Activated B cell treated with CpG ODN at 0.5 μM for 24 hours (primary cell): ENCODE measurements at places on chromosomes 3 and 15. TPM values are rescaled to one million over a fixed set of nuclear protein-coding genes. Genes with fewer than 3 reads are reported as not detected.

WDR93 gene
- 0.10 and 0.16 TPM in 2 replicates for total RNA-seq

NEK11 gene
- total RNA-seq = 1.5 and 1.9 TPM in 2 replicates

PCCB gene
- total RNA-seq = 31.2 and 31.8 TPM in 2 replicates

DNA sequence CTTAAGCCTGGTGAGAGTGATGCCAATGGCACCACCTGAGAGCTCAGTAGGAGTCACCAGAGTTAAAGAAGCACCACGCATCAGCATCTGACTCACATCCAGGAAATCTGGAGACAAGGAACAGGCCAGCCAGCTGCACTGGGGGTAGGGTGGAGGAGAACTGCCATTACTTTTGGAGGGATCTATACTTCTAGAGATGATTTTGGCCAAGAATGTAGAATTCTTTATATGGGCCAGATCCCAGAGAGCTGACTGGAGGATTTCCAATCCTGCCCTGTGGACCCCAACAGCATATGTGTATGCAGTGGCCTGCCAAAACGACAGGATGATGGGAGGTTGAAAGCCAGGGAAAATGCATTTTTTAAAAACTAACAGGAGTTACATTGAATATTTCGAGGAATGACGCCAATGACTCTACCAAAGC lies 29.8 kb downstream of the CCR3 start:
- H3K4me3 ChIP-seq = no peak overlapping the region
- H3K27ac ChIP-seq = no peak overlapping the region
- H3K4me1 ChIP-seq = peaks cover 4% of the 10 kb centered on the region
- no peak for DNase-seq
- H3K27me3 ChIP-seq = peaks cover 2% of the 10 kb centered on the region

GRCh38 chr15:96324192-96324895 lies 6.2 kb upstream of the NR2F2 start:
- no peak overlapping the region for H3K27ac ChIP-seq
- H3K4me3 ChIP-seq = no peak overlapping the region
- H3K4me1 ChIP-seq = peaks cover 5% of the 10 kb centered on the region
- DNase-seq = no peak
- H3K36me3 ChIP-seq = no peaks in the 10 kb centered on the region

DNA sequence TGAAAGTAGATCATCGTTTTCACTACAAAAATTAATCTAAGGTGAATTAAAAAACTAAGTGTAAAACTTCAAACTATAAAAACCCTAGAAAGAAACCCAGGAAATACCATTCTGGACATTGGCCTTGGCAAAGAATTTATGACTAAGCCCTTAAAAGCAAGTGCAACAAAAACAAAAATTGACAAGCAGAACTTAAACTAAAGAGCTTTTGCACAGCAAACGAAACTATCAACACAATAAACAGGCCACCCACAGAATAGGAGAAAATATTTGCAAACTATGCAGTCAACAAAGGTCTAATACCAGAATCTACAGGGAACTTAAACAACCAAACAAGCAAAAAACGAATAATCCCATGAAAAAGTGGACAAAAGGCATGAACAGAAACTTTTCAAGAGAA lies 302.0 kb downstream of the CHST2 start:
- peaks cover 2% of the 10 kb centered on the region for H3K36me3 ChIP-seq
- H3K4me1 ChIP-seq = peaks cover 17% of the 10 kb centered on the region
- H3K27ac ChIP-seq = no peak overlapping the region
- no peak for DNase-seq
- H3K27me3 ChIP-seq = no peaks in the 10 kb centered on the region

DNA sequence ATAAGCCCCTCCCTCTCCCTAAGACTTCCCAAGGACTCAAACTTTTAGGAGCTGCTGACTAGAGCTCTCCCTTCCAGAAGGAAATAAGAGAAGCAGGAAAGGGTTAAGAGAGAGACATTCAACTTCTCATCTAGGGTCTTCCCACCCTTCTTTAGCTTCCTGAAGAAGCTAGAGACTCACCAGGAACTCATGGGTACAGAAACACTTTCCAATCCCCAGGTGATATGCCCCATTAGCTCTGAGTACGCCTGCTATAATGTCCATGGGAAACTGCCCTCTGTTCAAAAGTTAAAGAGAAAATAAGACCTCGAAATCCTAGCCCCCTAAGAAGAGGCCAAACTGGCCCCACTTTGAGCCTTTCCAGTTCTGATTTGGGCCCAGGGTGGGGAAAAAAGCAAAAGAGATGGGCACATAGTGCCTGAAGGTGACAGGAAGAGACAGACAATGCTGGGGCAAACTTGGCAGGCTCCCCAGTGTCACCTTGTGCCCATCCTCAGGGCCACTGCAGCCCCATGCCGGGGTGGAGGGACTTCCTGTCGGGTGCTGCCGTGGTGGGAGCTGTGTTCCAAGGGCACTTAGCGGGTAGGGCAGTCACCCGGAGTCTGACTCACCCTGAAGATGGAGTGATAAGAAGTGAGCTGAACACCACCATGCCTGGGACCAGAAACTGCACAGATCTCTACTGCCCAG lies 29.5 kb downstream of the CCDC12 start:
- H3K27me3 ChIP-seq = no peaks in the 10 kb centered on the region
- peaks cover 55% of the 10 kb centered on the region for H3K36me3 ChIP-seq
- peak overlapping the region; percentile 41 for H3K4me3 ChIP-seq
- peaks cover 88% of the 10 kb centered on the region for H3K4me1 ChIP-seq
- no peak for DNase-seq

DNA sequence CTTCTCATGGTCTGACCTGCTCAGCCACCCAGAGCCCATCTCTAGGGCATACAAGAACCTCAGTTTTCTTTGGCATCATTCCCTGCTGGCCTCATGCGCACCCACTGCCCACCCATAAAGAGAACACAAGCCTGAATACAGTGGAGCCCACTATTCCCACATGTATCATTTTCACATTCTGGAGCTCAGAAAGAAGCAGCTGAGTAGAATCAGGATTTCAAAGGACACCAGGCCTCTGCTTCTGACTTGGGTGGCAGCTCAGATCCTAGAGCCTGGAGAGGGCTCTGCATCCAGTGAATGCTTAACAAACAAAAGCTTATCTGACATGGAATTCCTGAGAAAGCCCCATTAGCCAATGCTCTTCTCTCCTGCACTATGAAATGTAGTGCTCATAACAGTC lies 34.7 kb downstream of the RBP2 start:
- no peak overlapping the region for H3K27ac ChIP-seq
- no peaks in the 10 kb centered on the region for H3K4me1 ChIP-seq
- no peak overlapping the region for H3K4me3 ChIP-seq
- H3K27me3 ChIP-seq = no peaks in the 10 kb centered on the region

DNA sequence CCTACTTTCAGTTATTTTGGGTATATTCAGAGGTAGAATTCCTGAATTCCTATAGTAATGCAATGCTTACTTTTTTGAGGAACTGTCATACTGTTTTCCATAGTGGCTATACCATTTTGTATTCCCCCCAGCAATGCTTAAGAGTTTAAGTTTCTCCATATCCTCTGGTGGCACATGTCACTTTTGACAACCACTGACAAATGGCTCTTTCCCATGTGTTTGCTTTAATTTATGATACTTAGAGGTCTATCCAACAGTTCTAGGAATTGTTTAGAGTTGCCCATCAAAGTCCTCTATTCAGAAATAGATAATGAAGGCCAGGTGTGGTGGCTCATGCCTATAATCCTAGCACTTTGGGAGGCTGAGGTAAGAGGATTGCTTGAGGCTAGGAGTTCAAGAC lies 128.9 kb upstream of the CFAP20DC start:
- no peak for DNase-seq
- H3K27me3 ChIP-seq = peaks cover 16% of the 10 kb centered on the region
- H3K27ac ChIP-seq = no peak overlapping the region
- no peak overlapping the region for H3K4me3 ChIP-seq

DNA sequence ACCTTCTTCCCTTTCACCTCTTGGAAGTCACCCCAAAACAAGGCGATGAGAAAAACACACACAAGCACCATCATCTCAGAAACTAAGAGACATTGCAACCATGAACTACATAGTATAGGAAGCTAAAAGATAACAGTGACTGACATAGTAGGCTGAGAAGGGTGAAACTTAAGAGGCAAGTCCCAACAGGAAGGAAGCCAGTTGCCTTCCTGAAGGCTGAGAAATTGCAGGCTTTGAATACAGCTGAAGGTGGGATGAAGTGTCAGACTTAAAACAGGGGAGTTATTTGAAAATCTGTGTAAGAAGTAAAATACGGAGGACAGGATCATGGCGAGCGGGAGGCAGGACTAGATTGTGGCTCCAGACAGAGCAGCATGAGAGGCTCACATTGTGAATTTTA lies 27.8 kb downstream of the SLC27A2 start:
- H3K4me3 ChIP-seq = no peak overlapping the region
- H3K27me3 ChIP-seq = no peaks in the 10 kb centered on the region
- peaks cover 5% of the 10 kb centered on the region for H3K36me3 ChIP-seq
- DNase-seq = no peak
- H3K4me1 ChIP-seq = no peaks in the 10 kb centered on the region

GRCh38 chr15:58064082-58064979 lies 1.2 kb downstream of the ALDH1A2 start:
- no peak overlapping the region for H3K4me3 ChIP-seq
- H3K27ac ChIP-seq = no peak overlapping the region
- peaks cover 6% of the 10 kb centered on the region for H3K4me1 ChIP-seq
- H3K36me3 ChIP-seq = no peaks in the 10 kb centered on the region
